MG63 (cell line): ENCODE measurements at places on chromosomes 7 and 10.

DNA sequence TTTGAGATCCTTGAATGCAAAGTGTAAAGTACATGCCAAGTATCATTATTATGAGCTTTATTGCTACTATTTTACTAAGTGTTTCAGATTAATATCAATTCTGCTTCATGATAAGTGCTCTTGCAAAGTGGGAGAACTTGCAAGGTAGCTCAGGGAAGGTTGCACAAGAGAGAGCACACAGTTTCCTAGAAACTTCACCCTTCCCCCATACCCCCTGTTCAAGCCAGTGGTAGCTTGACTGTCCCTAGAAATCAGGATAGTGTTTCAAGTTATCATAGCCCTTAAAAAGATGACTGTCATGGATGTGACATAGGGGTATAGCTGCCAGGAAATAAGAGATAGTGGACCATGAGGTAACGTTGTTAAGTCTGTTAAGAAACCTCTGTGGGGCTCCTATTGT, 251.5 kb downstream of the TRIL start:
- no peak for DNase-seq

GRCh38 chr7:100488333-100489095, 4.8 kb downstream of the NYAP1 start:
- no peak for DNase-seq

GRCh38 chr7:83655951-83656556, 7.1 kb upstream of the SEMA3E start:
- peak; percentile 3 for DNase-seq

DNA sequence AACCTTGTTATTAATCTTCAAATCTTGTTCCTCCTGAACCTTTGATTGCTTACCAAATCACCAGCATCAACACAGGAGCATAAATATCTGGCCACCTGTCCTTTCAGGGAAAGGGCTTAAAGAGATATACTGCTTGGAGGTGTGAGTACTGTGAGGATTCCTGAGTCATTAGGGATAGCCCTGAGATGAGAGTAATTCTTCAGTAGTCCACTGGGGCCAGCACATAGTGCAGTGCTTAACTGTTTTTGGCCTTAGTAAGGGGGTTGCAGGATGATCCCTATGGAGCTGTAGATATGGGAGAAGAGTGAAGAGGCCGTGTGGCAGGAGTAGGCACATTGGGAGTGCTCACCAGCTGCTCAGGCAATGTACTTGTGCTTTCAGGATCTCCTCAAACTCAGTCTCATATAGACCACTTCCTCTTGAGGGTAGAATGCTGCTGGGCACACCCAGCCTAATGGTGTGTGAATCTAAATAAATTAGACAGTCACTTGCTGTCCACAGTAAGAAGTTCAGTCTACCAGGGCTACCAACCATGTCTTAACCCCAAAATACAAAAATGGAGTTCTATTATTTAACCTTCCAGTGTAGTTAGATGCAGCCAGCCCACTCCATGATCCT, 26.5 kb upstream of the GPR141 start:
- no peak for DNase-seq

DNA sequence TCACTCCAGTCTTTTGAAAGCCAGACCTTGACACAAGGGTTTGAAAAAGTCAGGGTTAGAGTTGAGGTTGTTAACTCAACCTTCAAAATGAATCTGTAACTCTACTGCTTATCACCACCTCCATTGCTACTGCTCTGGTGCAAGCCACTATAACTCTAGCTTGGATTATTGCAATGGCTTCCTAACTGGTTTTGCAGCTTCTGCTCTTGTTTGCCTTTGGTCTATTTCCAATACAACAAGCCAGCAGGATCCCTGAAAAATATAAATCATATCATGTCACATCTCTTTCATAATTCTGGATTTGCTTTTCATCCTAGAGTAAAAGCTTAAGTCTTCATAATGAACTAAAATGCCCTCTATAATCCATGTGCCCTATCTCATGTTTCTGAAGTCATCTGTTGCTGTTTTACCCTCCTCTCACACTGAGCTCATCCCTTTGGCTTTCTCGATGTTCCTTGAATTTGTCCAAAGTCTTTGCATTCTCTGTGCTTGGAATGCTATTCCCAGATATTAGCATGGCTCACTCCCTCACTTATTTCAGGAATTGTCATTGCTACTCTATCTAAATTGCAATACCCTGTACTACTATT, 10.9 kb downstream of the TAS2R60 start:
- DNase-seq: no peak

DNA sequence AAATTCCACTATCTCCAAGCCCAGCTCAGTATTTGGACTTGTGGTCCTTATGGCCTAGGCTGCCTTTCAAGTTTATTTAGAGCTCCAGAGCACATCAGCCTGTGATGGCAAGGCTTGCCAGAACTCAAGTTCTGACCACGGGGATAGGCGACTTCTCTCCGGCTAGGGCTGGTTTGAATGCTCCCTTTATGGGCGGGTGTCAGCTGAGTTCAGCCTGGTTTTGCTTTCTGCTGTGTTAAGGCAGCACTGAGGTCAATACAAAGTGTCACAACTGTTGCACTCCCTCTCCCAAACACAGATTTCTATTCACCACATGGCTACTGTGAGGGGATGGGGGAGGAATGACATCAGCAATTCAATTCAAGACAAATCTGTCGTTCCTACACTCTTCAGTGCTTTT, 318.1 kb upstream of the MYO3A start:
- no peak for DNase-seq

DNA sequence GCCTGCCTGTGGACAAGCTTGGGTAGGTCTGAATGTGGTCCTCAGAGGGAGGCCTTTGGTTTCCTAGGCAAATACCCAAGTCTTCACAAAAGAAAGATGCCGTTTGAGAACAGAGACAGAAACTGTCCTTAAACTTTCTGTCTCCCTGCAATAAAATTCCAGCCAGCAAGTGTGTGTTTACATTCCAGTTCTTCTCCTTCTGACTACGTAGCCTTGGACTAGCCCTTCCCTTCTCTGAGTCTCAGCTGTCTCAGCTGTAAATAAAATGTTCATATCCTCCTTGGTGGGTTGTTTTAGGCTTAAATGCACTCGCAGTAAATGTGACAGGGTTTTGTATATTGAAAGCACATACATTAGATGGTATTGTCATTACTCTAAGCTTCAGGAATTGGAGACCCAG, 561.2 kb upstream of the MKI67 start:
- no peak for DNase-seq

DNA sequence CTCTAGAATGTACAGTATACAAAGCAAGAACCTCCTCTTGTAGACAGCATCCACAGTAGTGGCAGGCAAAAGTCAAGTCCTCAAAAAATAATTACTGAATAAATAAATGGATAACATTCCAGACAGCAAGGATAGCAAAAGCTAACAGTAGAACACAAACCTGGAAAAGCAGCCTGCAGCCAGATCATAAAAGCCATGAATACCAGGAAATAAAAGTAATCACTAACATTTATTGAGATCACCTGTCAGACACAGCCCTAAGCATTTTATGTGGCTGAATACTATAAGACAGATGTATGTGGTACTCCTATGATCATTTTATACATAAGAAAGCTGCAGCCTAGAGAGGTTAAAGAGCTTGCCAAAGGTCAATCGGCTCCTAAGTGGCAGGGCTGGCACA, 34.0 kb downstream of the CUL2 start:
- DNase-seq: no peak

- peak; percentile 23 for DNase-seq
Measured at GRCh38 chr10:96413151-96413787, 54.5 kb upstream of the OPALIN start.

DNA sequence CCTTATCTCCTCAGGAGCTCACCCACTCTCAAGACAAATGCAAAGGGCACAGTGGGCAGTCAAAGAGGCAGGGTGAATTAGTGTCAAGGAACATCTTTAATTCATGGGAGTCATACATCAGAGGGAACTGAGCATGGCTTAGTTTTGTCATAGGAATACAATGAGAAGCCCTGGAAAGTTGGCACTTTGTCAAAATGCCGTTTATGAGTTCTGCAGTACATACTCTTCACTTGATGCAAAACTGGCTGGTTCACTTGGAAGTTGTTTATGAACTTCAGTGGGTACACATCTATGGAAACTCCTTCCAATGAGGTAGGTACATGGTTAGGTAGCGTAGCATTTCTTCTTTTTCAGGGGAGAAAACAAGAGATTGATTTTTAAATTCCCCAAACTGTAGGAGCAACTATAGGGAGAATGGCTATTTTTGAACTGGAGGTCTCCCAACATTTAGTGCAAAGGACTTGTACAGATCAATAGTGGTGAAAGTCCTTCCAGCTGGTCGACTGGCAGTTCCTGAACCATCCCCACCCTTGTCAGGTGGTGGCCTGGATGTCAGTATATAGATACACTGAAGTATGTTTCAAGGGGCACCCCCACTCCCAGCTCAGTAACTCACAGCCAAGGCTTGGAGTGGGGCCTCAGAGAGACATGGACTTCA, 580.5 kb downstream of the REEP3 start:
- DNase-seq: no peak

- no peak for DNase-seq
Measured at GRCh38 chr10:6819301-6819700, 239.2 kb upstream of the PRKCQ start.

DNA sequence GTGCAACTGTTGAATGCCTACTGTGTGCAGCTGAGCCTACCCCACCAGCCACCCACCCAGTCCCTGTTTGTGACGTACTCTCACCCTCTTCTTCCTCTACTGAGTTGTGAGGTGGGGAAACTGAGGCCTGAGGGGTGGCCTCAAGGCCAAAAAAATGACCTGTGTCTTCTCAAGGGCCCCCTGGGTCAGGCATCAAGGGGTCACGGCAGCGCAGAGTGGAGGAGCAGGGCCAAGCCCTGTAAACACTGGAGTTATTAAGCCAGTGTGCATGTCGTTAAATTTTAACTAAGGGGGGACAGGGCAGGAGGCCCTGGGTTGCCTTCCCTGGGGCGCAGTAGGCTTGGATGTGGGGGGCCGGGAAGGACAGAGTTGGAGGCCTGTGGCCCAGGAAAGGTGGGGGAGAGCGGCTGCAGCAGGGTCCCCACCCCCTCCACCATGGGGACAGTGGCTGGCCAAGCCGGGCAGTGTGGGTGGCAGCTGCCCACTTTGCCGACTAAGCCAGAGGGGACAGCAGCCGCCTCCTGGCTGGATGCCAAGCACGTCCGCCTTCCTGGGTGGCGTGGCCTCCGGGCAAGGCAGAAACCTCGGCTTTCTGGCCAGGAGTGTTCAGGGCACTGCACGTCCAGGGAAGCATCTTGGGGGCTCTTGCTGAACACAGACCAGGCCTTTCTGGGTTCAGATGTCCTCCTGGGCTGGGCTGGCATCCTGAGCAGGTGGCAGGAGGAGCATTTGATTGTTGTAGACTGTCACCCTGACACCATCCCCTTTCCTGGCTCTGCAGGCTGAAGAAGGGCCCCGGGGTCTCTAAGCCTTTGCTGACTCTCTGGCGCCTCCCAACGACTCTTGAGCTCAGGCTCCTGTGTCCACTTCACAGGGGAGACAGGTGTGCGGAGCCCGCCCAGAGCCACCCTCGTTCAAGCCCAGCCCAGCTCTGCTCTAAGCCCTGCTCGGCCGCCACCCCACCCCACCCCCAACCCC, 1.9 kb downstream of the SLC29A4 start:
- no peak for DNase-seq

- no peak for DNase-seq
Measured at GRCh38 chr7:159028508-159029401, 115.9 kb downstream of the VIPR2 start.

DNA sequence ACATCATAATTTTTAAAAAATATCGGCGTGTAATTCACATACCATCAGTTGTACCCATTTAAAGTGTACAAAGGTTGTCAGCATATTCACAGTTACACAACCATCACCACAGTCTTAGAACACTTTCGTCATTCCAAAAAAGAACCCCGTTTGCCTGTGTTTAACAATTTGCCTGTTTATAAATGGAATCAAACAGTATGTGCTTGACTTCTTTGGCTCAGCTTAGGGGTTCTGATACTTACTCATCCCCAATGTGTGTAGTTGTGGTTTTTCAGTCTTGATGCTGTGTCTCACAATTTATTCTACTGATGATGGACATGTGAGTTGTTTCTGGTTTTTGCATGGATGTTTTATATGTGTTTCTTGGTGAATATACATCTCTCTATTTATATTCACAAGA, 50.0 kb downstream of the PRPF18 start:
- DNase-seq: no peak

GRCh38 chr10:91629715-91630549, 2.9 kb downstream of the PPP1R3C start:
- no peak for DNase-seq

DNA sequence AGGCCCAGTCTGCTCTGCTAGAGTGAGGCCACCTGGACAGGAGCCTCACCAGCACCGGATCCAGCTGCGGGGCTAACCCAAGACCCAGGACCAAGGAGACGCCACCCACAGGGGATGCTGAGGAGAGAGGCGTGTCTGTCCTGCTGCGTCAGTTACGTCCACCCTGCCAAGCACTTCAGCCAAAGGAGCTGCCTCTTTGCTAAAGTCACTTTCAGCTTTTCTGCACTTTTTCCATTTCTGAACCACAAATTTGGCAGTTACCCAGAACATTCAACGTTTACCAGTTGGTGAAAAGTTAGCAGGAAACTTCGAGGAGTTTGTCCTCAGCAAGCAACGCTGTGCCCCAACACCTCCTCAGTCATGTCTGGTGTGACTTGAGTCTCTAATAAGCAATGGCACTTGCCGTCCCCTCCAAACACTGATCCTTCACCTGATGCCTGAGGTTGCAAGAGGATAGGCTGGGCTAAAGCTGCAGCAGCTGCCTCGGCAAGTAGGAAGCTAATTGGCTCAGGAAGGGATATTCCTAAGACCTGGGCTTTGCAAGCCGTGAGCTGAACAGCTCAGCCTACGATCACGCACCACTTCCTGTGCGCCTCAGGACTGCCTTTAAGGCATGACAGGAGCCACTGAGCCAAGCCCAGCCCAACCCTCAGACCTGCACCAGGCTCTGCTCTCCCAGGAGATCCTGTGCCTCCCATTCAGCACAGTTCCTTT, 40.1 kb downstream of the KCNH2 start:
- peak; percentile 58 for DNase-seq

DNA sequence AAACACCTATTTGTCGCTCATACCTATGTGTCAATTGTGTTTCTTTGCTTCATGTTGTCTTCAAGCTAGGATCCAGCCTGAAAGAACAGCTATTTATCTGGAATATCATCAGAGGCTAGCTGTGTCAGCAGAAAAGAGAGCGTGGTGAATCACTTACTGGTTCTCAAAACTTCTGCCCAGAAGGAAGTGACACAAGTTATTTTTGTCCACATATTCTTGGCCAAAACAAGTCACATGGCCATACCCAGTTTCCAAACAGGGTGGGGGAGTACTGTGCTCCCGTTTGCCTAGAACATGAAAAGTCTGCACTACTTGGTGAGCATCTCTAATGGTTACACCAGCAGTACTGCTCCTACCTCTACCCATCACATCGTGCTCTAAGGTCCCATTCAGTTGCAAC, 160.9 kb upstream of the CSTF2T start:
- DNase-seq: no peak

GRCh38 chr7:50533866-50534265, 31.3 kb downstream of the DDC start:
- DNase-seq: no peak

DNA sequence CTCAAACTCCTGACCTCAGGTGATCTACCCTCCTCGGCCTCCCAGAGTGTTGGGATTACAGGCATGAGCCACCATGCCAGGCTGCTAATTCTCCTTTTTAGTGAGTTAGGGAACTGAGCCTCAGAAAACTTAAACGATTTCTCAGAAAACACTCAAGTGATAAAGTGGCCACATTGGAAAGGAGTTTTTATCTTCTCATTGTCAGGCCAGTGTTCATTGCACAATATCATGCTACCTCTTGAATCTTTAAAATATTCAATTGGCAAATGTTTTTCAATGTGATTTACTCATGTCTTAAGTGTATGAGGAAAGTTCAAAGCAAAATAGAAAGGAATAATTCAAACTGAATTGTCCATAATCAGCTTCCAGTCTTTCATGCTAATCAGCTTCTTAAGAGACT, 80.7 kb downstream of the ITGB8 start:
- DNase-seq: no peak
